ENCODE measurements at places on chromosomes 11 and 22. TPM values are rescaled to one million over a fixed set of nuclear protein-coding genes. Genes with fewer than 3 reads are reported as not detected.

The PLAAT5 gene
- total RNA-seq, result 23.0 TPM

The SCGB1C1 gene
- total RNA-seq, result not detected

The ALKBH3 gene
- total RNA-seq, result 12.3 TPM

The CADM1 gene
- 27.3 TPM for total RNA-seq

The ACTN3 gene
- 20.4 TPM for total RNA-seq

The PNPLA3 gene
- total RNA-seq, result 19.6 TPM
